Stimulated activated naive CD4-positive, alpha-beta T cell (primary cell): ENCODE measurements at places on chromosomes 3 and 15.

DNA sequence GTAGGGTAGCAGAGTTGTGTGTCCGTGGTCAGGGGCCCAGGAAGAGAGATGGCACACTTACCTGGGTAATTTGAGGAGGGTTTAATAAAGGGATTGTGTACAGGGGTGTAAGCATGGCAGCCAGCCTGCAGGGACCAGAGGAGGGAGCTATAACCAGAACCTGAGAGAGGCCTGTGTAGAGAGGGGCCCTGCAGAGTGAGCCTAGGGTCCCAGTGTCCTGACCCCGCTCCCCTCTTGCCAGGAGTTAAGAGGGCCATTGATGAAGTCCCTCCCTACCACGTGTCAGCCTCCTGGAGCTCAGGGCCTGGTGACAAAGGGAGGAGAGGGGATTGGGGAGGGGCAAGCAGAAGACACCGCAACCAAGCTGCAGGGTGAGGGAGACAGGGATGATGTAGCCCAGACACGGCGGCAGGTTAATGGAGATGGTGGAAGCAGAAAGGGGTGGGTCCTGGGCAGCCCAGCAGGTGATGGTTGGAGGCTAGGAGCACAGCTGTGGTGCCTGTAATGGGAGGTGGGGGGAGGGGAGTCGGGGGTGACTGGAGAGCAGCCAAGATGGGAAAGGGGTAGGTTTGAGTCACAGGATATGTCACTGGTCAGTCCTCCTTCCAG is 165.4 kb upstream of the TOPAZ1 start:
- DNase-seq, result no peak

GRCh38 chr15:47360305-47360704 is 357.0 kb upstream of the SEMA6D start:
- no peak for DNase-seq

GRCh38 chr3:107928084-107928445 is 162.8 kb downstream of the CD47 start:
- DNase-seq, result no peak

DNA sequence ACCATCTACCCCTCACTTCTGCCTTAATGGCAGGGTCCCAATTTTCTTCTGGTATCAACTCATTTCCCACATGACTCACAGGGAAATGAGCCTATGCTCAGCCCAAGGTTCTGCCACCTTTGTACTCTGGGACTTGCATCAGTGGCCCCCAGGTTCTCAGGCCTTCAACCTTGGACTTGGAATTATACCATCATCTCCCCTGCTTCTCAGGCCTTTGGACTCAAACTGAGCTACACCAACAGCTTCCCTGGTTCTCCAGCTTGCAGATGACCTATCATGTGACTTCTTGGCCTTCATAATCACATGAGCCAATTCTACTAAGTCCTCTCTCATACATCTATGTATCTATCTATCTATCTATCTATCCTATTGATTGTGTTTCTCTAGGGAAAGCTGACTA is 149.5 kb downstream of the PLCH1 start:
- DNase-seq, result no peak

DNA sequence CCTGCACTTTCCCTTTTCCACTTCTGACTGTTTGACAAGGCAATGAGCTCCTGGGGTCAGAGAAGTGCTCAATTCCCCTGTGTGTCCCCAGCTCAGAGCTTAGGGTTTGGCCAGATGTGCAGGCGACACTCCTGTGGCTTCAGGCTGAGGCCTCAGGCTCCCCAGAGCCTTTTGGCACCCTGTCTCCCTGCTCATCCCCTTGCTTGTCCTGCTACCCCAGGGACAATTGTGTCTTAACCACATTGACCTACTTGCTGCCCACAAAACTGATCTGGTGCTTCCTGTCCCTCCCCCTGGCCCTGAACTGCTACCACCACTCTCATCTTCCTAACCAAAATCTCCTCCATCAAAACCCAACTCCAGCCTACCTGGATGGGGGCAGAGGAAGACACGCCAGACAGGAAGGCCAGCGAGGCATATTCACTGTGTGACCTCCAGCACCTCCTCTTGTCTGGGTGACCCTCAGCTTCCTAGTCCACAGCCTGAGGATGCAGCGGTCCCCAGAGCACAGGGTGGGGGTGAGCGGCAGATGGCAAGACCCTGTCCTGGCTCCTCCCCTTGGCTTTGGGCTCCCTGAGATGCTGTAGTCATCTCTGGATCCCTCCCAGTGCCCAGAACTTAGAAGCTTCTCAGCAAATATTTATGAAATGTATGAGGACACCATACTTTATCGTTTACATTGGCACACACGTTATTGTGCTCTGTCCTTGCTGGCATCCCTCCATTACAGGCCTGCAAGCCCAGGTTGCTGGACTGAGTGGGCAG is 98.9 kb upstream of the SLC6A6 start:
- DNase-seq, result no peak

DNA sequence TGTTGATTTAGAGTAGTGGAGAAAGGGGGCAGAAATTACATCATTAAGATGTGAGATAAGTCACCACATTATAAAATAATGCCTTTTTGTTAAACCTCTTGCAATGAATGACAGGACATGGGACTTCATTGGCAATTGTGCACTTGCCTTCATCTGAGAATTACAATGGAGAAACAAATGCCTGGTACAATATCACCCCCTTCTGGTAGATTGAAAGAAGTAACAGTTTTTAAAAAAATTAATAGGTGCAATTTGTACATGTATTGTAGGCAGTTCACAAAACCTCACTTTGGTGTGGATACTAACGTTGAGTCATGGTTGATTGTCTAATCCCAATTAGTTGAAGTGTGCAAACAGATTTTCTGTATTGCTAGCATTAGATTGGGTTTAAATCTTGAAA is 4.6 kb upstream of the P2RY14 start:
- DNase-seq, result no peak

GRCh38 chr15:90790057-90790456 is 72.9 kb downstream of the BLM start:
- DNase-seq, result no peak

GRCh38 chr3:37833302-37834186 is 28.1 kb upstream of the CTDSPL start:
- DNase-seq, result no peak

DNA sequence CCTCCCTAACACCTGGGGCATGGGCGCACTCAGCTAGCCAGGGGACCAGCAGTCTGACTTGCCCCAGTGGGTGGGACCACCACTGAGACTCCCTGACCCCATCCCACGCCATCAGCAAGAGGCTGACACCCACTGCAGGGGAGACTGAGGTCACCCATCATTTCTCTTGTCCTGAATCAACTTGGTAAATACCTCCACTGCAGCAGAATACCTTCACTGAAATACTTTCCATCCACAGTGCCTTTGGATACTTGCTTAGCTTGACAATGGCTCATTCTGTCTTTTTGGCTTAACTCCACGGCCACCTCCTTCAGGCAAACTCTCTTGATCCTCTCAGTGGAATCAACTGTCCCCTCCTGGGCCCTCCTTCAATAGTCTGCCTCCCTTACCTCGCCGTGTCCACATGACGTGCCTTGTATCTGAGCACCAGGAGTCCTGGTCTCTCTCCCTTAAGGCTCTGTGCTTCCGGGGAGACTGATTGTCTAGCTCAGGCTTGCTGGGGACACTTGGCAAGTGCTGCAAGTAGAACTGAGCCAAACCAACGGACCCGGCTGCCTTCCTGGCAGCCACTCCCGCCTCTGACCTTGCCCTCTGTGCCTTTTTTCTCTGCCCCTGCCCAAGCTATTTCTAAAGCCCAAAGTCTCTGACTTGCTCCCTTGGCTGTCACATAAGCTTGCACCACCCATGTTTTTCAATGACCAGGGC is 119.1 kb downstream of the ADCY5 start:
- DNase-seq, result no peak

DNA sequence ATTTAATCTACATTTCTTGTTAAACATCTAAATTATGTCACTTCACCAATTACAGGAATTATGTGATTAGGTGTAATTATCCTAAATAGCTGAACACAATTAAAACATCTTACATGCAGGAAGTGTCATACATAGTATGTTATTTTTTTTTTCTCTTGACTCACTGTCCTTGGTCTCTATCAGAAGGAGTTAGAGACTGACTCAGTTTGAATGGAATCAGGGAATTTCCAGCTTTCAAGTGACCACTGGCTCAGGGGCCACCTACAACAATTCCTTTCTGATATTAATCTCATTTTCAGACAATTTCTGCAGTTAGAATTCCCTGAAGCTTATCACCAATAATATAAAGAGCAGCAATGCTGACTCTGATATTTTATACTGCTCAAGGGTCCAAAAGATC is 400.7 kb downstream of the ROBO1 start:
- no peak for DNase-seq

DNA sequence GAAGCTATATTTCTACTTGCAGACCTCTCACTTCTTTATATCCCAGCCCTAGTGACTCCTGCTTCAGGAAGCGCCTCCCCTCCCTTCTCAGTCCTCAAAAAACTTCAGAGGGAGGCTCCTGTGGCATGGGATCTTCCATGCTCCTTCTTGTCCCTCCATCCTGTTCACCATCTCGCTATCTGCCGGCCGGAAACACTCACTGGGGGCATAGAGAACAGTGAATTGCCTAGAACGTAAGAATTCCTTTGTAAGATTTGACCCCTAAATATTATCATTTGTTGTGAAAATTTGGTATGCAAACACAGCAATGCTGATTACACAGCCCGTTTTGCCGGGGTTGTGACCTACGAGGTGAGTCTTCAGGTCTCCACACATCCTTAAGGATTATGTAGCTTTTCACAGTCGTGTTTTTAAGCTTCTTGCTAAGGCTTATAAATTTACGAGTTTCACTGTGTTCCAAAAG is 218.7 kb upstream of the ATP10A start:
- DNase-seq, result no peak
